ENCODE measurements at places on chromosomes 5 and 9. TPM values are rescaled to one million over a fixed set of nuclear protein-coding genes. Genes with fewer than 3 reads are reported as not detected.

FCN2 gene
- total RNA-seq = not detected

NMRK1 gene
- 11.6 TPM for total RNA-seq

WDR5 gene
- total RNA-seq = 17.4 TPM

SH3TC2 gene
- 17.0 TPM for total RNA-seq

NIPAL4 gene
- 1.0 TPM for total RNA-seq

OBP2B gene
- not detected for total RNA-seq

LHFPL2 gene
- total RNA-seq = 10.9 TPM

SLC28A3 gene
- 0.18 TPM for total RNA-seq

DNA sequence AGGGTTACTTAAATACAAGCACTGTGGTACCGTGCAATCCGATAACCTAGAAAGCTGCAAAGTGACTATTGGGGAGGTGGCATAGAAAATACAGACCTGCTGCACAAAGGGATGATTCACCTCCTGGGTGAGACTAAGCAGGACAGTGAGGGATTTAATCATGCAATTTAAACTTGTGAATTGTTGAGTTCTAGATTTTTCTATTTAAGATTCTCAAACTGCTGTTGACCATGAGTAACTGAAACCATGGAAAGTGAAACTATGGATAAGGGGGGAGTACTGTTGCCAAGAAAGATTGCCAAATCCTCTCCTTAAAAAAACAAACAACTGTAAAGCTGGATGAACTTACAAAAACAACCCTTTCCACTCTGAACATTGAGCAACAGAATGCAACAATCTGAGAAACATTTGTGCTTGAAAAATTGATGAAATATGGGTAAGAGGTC is 61.5 kb upstream of the NUDT12 start:
- no peak for DNase-seq

DNA sequence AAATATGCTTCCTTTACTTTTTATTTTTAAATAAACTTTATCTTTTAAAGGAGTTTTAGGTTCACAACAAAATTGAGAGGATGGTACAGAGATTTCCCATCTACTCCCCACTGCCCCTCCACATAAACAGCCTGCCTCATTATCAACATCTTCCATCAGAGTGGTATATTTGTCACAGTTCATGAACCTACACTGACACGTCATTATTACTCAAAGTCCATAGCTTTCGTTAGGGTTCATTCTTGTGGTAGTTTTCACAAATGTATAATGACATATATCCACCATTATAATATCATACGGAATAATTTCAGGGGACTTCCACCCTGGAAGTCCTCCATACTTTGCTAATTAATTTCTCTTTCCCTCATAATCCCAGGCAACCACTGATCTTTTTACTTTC is 204.9 kb downstream of the SMARCA2 start:
- DNase-seq = no peak

GRCh38 chr5:98637557-98637956 is 135.9 kb upstream of the RGMB start:
- no peak for DNase-seq

- DNase-seq = no peak
These were observed 10.4 kb upstream of the SLC36A2 start for GRCh38 chr5:151357792-151358191.

DNA sequence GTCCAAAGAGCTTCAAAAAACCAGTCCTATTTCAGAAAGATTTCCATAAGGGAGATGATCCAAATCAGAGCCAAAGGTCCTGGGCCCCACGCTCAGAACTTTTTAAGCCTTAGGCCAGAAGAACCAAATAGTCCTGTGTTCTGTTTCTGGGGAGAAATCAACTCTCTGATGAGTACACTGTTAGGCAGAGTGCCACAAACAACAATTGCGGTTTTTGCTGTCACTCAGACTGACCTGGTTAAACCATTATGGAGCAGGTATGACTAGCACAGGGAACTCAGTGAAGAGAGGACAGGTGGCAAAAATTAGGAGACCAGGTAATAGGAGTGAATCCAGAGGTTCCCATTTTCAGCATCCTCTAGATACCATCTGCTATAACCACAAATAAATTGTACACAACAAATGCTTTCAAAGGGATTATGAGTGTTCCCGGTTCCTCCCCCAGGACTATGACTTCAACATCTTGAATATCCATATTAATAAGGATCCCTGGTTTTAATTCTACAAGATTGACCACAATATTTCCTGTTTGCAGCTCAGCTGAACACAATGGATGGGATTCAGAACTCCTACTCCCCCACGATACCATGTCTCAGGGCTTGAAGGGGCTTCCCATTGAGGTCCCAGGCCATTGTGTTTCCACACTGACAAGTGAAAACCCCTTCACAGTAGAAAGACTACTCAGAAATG is 52.1 kb upstream of the FREM1 start:
- DNase-seq = no peak

- DNase-seq = peak; percentile 30
These were observed 64.0 kb upstream of the SYNPO start for GRCh38 chr5:150576449-150576949.

DNA sequence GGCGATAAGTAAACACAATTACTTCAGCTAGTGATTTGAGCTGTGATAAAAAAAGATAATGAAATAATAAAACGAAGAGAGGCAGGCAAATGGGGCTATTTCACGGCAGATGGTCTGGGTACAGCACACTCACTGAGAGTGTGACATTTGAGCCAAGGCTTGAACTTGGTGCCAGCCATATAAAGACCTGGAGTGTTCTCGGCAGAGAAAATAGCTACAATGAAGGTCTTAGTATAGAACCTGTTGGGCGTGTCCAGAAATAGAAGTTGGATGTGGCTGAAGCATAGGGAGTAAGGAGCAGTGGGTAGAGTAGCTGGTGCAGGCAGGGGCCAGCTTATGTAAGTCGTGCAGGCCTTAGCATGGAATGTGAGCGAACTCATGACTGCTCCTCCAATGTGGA is 660.3 kb upstream of the WWC1 start:
- DNase-seq = no peak

- no peak for DNase-seq
These were observed 78.7 kb downstream of the SLC25A46 start for GRCh38 chr5:110817459-110817858.

DNA sequence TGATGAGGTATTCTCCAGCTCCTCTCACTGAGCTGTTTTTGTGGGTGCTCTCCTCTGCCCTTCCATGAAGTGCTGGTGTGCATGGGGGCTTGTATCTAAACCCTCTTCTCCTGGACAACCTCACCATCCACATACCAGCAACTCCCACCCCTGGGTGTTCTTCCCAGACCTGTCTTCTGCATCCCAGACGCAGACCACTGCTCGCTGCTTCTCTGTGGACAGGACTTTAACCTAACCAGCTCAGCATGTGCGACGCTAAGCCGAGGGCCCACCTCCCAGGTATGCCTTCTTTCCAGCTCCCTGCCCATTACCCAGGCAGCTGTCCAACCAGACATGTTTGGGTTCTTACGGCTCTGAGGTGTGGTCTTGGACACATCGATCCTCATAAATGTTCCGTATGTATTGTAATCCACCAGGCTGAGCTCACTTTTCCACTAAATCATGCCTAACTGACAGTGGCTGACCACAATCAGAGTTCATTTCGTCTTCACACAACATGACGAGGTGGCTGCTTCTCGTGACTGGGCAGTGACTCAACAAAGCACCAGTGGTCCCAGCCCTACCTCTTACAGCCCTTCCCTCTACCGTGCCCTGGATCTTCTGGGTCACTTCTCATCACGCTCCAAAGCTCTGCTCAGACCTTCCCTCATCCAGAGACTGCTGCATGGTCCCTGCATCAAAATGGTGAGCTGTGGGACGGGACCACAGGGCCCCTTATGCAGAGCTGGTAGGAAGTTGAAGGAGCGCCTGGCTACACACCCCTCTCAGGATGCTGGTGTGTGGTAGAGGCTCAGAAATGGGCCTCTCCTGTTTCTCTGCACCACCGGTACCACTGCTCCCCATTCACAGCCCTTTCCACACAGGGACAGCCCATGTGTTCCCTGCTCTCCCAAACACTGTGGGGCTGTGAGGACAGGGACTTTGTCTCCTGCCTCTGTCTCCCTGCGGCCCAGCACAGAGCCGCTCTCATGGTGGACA is 9.6 kb upstream of the PTGES2 start:
- DNase-seq = peak; percentile 4

DNA sequence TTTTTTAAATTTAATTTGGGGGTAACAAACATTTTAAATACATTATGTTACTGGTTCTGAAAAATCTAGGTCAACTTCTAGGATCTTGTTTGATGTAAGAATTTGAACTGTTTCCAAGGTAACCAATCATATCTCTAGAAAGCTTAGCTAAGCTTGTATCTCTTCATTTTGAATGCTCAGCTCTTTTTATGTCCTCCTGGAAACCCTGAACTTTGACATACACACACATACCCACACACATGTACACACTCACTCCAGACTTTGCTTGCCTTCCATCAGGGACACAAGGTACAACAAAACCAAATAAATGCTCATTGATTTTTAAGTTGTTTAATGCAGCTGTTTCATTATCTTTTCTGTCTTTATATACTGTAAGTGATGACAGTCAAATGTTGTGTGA is 178.5 kb downstream of the RAB3C start:
- DNase-seq = no peak

- DNase-seq = no peak
These were observed 102.4 kb upstream of the SMC2 start for GRCh38 chr9:103991698-103992097.

DNA sequence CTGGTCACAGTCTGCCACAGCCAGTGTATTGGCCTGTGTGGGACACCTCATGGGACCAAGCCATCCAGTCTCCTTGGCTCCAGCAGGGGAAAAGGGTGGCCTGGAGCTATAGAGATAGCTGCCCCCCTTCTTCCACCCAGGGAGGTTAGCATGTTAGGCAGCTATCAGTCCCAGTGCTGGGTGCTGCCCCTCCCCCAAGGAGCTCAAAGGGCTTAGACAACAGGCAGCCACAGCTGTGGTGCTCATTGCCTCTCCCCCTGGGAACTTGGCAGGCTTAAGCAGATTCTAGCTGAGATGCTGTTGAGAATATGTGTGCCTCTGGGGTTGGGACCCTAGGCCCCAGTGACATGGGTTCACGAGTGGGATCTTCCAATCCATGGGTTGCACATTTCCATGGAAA is 226.0 kb upstream of the PTGER4 start:
- no peak for DNase-seq

DNA sequence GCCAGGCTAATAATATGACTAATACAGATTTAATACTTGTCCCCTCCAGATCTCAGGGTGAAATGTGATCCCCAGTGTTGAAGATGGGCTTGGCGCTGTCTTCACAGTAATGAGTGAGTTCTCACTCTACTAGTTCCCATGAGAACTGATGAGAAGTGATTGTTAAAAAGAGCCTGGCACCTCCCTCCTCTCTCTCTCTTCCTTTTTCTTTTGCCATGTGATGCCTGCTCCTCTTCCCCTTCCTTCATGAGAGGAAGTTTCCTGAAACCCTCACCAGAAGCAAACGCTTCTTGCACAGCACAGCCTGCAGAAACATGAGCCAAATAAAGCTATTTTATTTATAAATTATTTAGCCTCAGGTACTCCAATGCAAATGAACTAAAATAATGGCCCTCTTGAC is 55.2 kb downstream of the GLDC start:
- DNase-seq = no peak

DNA sequence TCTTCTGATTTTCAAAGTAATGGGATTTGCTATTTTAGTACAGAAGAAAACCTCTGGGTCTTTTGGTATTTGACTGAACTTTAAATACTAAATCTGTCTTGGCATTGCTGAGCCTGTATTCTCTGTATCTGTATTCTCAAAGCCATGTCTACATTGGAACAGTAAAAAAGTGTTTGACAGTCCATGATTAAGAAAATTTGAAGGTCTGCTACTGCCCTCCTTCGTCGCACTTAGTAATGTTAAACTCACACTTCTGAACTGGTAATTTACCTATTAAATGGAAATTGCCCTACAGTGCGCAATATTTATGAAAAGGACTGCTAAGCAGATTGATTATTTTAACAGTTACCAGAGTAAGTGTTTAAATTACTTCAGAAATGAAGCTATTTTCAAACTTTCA is 165.7 kb upstream of the SMC2 start:
- no peak for DNase-seq

DNA sequence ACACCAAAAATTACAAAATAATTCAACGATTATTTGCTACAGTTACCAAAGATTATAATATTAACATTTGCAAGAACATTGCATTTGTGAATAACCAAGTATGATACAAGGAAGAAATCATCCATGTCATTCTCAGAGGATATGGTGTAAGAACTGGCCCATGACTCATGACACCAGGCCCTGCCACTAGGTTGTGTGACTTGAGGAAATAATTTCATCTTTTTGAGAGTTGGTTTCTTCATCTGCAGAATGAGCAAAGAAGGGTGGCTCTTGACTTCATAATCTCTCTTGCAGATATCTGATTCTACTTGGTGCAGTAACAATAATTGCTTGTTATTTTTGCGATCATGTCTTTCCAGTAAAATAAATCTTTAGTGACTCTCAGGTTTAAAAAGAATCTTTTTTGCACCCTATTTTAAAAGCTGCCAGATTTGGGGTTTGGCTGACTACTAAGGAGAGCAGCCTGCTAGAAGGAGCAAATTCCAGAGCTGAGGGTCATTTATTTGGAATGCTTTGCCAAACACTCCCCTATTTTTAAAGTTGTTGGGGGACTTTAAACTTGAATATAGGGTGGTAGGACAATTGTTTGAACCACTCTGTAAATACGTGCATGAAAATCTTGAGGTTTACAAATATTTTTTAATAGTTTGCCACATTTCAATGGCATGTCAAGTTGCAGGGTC is 23.5 kb downstream of the ITGA1 start:
- peak; percentile 20 for DNase-seq

DNA sequence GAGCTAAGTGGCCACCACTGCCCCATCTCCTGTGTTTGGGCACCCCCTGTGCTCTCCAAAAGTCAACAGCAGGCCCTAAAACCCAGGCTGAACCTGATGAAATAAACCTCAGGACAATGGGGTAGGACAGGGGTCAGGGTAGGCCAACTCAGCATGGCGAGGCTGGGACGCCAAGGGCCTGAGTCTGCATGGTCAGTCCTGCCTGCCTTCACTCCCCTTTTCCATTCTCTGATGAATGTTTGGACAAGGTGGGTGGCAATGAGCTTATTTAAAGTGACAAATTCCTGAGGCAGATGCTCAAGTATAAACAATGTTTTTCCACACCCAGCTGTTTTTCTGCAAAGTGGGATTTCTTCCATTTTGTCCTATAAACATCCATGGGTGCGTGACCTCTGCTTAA is 47.2 kb upstream of the CXCL14 start:
- no peak for DNase-seq

DNA sequence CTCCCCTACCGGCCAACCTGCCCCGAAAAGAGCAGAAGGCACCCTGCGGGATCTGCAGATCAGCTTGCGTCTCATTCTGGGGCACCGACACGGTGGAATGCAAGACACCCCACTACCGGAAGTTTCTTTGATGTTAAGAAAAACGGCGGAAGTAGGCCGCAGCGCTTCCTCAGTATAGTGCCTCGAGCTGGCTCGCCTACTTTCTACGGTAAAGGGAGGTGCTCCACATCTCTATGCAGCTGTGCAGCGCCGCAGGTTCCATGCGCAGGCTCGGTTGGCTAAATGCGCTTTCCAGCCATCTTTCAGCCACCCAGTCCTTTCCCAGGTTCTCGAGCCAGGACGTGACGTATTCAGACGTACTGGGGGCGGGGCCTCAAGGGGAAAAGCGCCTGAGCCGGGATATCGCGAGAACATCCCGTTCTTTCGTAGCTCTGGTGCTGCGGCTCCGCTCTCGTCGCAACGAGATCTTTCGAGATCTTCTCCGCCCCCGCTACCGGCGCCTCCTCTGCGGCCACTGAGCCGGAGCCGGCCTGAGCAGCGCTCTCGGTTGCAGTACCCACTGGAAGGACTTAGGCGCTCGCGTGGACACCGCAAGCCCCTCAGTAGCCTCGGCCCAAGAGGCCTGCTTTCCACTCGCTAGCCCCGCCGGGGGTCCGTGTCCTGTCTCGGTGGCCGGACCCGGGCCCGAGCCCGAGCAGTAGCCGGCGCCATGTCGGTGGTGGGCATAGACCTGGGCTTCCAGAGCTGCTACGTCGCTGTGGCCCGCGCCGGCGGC is at the start of gene HSPA4:
Gene HSPA4 (plus strand): TSS at position 472 of the 775 bp plus-strand sequence. CDS start 238 bp downstream, at position 710.
- DNase-seq = peak; percentile 98

Measured in right cardiac atrium (tissue), 5 donors.